Activated T-helper 1 cell treated with anti-CD3 and anti-CD28 coated beads, Interleukin-2, amount 50 U/mL, for 16 hours (primary cell): ENCODE measurements at places on chromosomes 3 and 15.

DNA sequence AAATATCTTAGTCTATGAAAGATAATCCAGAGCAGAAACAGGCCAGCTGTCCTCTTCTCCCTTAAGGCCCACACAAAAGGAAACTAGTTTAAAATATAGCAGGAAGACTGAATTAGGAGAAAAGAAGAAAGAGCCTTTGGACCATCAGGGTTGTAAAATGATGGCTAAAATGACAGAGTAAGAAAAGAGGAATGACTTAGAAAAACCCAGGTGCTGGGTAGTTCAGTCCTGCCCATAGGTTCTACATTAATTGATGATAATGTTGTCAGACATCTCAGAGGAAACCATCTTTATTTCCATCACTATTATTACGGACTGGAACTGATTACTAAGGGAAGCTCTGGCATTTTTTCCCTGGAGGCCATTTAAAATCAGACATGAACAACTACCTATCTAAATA lies 142.8 kb upstream of the STT3B start:
- no peak for DNase-seq

DNA sequence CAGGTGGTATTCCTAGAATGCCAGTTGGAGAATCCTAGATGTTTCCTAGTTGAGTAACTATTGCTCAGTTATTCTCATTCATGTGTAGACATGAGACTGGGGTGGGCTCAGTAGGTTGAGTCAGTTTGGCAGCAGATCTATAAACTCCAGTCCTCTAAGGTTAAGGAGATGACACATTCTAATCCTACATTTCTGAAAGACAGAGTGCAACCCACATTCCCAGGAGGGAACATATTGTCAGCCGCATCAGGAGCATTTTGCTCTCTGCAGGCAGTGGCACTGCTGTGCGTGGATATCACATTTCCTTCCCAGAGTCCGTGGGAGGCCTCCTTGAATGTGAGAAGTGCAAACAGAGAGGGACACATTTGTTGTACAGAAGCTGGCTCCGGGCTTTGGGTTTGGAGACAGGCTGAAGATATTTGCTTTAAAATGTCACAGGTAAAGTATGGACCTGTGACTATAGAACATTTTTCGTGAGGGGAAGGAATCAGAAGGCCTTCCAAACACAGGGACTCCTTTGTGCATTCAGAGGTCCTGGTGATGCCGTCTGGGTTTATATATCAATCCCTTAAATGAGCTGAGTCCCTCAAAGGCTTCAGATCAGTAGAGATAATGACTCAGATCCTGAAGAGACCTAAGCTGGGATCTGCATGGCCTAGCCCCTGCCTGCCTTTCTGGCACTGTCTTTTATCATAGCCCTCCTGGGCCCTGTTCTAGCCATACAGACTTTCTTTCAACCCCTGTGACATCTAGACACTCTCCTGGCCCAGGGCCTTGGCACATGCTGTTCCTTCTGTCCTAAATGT lies 156.5 kb downstream of the CADPS start:
- no peak for DNase-seq

GRCh38 chr3:42970976-42971772 lies 7.9 kb upstream of the GASK1A start:
- DNase-seq: no peak

GRCh38 chr3:103992469-103992868 lies 1374.2 kb upstream of the ALCAM start:
- DNase-seq: no peak
